ENCODE measurements at places on chromosomes 7 and 10. TPM values are rescaled to one million over a fixed set of nuclear protein-coding genes. Genes with fewer than 3 reads are reported as not detected.

GPR158 gene
- total RNA-seq, result 0.03 TPM

PYROXD2 gene
- total RNA-seq, result 10.8 TPM

VAX1 gene
- not detected for total RNA-seq

NPSR1 gene
- total RNA-seq, result not detected

GRCh38 chr7:116445447-116446211, 53.9 kb upstream of the CAV2 start:
- DNase-seq, result no peak

DNA sequence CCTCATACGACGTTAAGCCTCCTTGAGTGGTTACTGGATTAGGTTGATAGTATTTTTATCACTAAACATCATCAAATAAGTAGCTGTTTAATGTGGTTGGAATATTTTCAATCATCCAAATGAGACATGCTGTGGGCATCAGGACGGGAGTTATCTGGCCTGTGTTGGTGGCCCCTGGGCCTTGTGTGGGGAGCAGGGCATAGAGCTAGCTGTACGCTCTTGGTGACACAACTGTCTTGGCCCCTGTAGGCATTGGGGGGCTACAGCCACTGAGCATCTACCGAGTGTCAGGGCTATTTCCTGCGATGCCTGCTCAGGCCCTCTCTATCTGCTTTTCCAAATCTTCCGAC, 28.3 kb downstream of the BAG3 start:
- DNase-seq, result no peak

GRCh38 chr7:12570534-12571461, at the start of gene SCIN:
Gene SCIN (plus strand): TSS chr7:12570720. CDS start chr7:12570787, 67 bp downstream.
- peak; percentile 90 for DNase-seq

DNA sequence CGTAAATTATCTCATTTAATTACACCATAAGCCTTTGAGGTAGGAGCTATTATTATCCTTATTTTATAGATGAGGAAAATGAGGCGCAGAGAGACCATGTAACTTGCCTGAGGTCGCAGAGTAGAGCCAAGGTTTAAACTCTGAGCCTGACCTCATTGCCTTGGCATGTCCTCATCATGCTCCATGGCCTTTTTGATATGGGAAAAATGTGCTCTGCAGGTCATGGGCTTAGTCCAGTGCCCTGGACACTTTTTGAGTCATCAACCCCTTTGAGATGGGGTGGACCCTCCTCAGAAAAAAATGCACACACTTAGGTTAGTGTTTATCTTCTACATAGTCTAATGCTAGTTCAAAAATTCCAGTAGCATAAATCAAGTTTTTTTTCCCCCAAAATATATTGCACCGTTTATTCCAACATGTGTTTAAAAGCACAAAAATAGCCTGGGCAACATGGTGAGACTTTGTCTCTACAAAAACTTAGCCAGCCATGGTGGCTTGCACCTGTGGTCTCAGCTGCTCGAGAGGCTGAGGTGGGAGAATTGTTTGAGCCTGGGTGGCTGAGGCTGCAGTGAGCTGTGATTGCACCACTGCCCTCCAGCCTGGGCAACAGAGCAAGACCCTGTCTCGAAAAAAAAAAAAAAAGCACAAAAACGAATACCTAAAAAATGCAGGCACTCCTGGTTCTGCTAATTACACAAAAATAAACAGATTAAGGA, 28.6 kb upstream of the TMEM178B start:
- no peak for DNase-seq

- no peak for DNase-seq
These were observed 129.3 kb upstream of the BET1 start for GRCh38 chr7:94133460-94133859.

DNA sequence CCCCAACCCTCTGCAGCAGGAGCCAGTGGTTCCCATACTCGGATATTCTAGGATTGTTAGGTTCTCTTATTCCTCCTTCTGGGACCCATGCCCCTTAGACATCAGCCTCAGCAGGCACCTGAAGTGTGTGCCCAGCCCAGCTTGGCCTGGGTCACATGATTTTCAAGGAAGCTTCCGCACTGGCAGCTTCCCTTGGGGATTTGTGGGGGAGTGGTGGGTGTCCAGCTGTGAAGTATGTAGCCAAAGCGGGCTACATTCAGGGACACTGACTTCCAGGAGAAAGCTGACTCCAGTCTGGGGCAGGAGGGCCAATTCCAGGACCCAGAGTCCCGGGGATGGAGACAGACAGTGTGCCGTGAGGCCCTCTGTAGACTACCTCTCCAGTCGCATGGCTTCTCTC, 1.3 kb downstream of the LDB1 start:
- no peak for DNase-seq

- no peak for DNase-seq
These were observed 312.0 kb downstream of the RNLS start for GRCh38 chr10:88270871-88271713.

GRCh38 chr7:16359216-16359615, 62.1 kb downstream of the CRPPA start:
- no peak for DNase-seq
